ENCODE measurements at places on chromosomes 12 and 14.

DNA sequence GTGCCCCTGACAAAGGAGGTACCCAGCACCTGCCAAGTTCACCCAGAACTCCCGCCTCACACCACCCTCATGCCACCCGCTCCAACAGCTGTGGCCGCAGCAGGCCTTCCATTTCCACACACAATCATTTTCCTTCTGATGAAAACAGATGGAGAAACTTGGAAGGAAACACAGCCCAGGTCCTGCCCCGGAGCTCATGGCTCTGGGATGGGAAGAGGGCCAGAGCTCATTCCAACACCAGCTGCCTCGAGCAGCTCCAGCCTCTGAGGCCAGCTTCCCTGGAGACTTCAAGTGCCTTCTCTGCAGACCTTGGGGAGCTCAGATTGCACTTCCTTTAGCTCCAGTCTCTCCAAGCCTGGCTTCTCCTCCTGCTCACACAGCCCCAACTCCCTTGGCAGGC, 55.1 kb upstream of the CMKLR1 start:
- no peaks in the 10 kb centered on the region for H3K4me1 ChIP-seq
- H3K36me3 ChIP-seq: no peaks in the 10 kb centered on the region
- H3K4me3 ChIP-seq: no peak overlapping the region
- no peak for DNase-seq
- no peaks in the 10 kb centered on the region for H3K27me3 ChIP-seq

DNA sequence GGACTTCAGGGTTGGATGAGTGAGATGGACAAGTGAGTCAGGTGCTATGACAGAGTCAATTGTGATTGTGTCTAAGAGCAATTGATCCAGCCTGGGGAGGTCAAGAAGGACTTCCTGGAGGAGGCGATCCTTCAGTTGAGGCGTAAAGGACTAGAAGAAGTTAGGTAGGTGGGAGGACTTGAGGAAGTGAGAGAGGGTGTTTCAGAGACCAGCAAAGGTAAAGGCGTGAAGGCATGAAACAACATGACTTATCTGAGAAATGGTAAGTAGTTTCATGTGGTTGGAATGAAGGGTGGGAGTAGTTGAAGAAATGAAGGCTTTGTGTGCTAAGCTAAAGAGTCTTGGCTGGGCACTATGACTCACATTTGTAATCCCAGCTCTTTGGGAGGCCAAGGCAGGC, 48.9 kb upstream of the PPP1CC start:
- no peak overlapping the region for H3K4me3 ChIP-seq
- DNase-seq: no peak
- no peak overlapping the region for H3K27ac ChIP-seq

DNA sequence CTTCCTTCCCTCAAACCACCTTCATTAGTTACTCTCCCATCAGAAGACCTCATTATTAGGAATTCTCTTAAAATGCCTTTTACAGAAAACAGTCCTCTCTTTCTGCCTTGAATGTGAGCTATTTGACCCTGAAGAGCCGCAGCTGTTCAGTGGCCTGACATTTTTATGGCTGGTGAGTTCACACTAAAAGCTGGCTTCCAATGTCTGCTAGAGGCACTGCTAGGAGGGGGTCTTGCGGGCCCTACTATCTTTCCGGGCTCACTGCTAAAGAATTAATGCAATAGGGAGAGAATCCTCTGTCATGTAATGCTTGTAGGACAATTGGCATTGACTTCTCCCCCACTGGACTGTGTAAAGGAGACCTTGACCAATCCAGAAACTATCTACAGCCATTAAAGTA, 87.7 kb downstream of the GPR135 start:
- H3K27me3 ChIP-seq: no peaks in the 10 kb centered on the region
- no peaks in the 10 kb centered on the region for H3K4me1 ChIP-seq
- H3K4me3 ChIP-seq: no peak overlapping the region
- no peak for DNase-seq
- H3K36me3 ChIP-seq: no peaks in the 10 kb centered on the region

DNA sequence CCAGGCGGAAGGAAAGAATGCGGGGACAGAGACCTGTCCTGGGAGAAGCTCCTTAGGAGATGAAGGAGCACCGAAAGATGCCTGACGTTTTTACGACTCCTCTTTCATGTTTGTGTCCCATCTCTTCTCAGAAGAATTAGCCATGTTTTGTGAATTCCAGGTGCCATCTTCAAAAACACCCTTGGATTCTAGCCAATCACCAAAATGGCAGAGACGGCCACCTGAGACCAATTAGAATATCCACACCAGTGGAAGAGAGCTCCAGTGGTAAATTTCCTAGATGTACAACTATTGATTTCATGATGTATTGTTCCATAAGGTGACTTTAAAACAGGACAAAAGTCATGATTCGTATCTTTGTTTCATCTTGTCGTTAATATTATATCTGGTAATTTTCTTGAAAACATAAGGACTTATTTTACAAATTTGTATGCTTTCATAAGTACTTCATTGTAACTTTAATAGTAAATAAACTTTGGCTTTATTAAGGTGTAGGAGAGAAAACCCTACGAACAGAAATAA, 62.3 kb upstream of the NUDT4 start:
- no peaks in the 10 kb centered on the region for H3K4me1 ChIP-seq
- H3K27me3 ChIP-seq: no peaks in the 10 kb centered on the region
- H3K27ac ChIP-seq: no peak overlapping the region

GRCh38 chr14:54788701-54789100, 113.9 kb downstream of the GCH1 start:
- H3K27me3 ChIP-seq: no peaks in the 10 kb centered on the region
- H3K4me1 ChIP-seq: no peaks in the 10 kb centered on the region
- no peak overlapping the region for H3K27ac ChIP-seq
- H3K4me3 ChIP-seq: no peak overlapping the region
- H3K36me3 ChIP-seq: peaks cover 20% of the 10 kb centered on the region

GRCh38 chr12:46950094-46950493, 124.3 kb upstream of the SLC38A4 start:
- DNase-seq: no peak
- no peak overlapping the region for H3K27ac ChIP-seq
- H3K36me3 ChIP-seq: no peaks in the 10 kb centered on the region
- no peak overlapping the region for H3K4me3 ChIP-seq
- H3K4me1 ChIP-seq: no peaks in the 10 kb centered on the region

GRCh38 chr12:132359551-132359950, 30.2 kb upstream of the GALNT9 start:
- H3K4me1 ChIP-seq: no peaks in the 10 kb centered on the region
- H3K36me3 ChIP-seq: no peaks in the 10 kb centered on the region
- no peak for DNase-seq
- H3K4me3 ChIP-seq: no peak overlapping the region

DNA sequence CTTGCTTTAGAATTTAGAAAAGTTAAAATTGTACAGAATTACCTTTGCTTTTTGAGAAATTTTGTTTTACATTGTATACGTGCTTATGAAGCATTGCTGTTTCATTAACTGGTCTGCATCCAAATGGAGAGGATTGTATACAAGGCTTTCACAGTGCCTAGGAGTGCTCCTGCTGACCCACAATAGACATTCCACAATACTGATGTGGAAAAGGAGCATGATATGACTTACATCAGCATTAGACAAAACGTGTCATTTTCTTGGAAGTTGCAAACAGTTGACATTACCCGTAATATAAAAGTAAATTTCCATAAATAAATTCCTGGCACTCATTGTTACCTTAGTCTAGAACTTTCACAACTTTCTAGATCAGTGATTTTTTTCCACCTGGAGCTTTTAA, 1.9 kb downstream of the PRKD1 start:
- H3K4me3 ChIP-seq: no peak overlapping the region
- H3K36me3 ChIP-seq: no peaks in the 10 kb centered on the region
- no peak overlapping the region for H3K27ac ChIP-seq
- no peaks in the 10 kb centered on the region for H3K27me3 ChIP-seq

- no peaks in the 10 kb centered on the region for H3K36me3 ChIP-seq
- no peaks in the 10 kb centered on the region for H3K27me3 ChIP-seq
- DNase-seq: no peak
These were observed 39.2 kb downstream of the ZFP36L1 start for GRCh38 chr14:68753690-68754089.

DNA sequence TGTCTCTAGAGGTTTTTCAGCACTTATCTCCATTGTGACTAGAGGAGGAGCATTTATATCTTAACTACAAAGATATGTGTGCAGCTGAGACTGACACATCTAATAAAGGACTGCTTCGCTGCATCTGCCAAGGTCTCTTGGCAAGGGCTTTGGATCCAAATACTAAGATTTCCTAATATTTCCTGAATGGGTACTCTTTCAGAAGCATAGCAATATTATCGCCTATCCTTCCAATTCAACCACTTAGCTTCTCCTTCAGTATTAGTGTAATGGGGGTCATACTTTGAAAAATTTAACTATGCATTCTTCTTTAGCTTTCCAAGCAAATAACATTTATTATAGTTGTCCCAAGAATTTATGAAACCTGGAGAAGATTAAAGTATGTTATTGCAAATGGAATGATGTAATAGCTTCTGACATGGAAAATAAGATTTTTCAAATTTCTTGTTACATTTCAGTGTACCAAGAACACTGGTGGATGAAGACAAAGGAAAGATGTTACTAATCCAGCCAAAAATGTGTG, 243.0 kb upstream of the PDE3A start:
- no peaks in the 10 kb centered on the region for H3K36me3 ChIP-seq
- no peaks in the 10 kb centered on the region for H3K27me3 ChIP-seq
- no peak overlapping the region for H3K27ac ChIP-seq
- no peak for DNase-seq
- H3K4me3 ChIP-seq: no peak overlapping the region
- H3K4me1 ChIP-seq: no peaks in the 10 kb centered on the region

- H3K36me3 ChIP-seq: no peaks in the 10 kb centered on the region
- H3K27me3 ChIP-seq: peaks cover 26% of the 10 kb centered on the region
- H3K4me1 ChIP-seq: peaks cover 16% of the 10 kb centered on the region
- no peak overlapping the region for H3K4me3 ChIP-seq
- DNase-seq: no peak
These were observed 165.1 kb downstream of the DAD1 start for GRCh38 chr14:22423958-22424357.

GRCh38 chr14:101395779-101396178, 165.5 kb upstream of the DIO3 start:
- no peak for DNase-seq
- H3K27ac ChIP-seq: no peak overlapping the region
- H3K4me3 ChIP-seq: no peak overlapping the region
- no peaks in the 10 kb centered on the region for H3K36me3 ChIP-seq
- peaks cover 8% of the 10 kb centered on the region for H3K4me1 ChIP-seq

- no peak for DNase-seq
- H3K27ac ChIP-seq: peak overlapping the region; percentile 97
- H3K4me3 ChIP-seq: peak overlapping the region; percentile 88
- peaks cover 11% of the 10 kb centered on the region for H3K36me3 ChIP-seq
These were observed 8.9 kb downstream of the CDKN1B start for GRCh38 chr12:12725956-12726554.

GRCh38 chr14:102317564-102318248, 1.8 kb upstream of the ZNF839 start:
- H3K27me3 ChIP-seq: no peaks in the 10 kb centered on the region
- H3K4me3 ChIP-seq: peak overlapping the region; percentile 58
- DNase-seq: peak; percentile 49
- no peaks in the 10 kb centered on the region for H3K36me3 ChIP-seq
- peak overlapping the region; percentile 20 for H3K27ac ChIP-seq
- peaks cover 53% of the 10 kb centered on the region for H3K4me1 ChIP-seq

GRCh38 chr12:100324498-100324897, 32.4 kb upstream of the SLC17A8 start:
- no peak for DNase-seq
- no peak overlapping the region for H3K27ac ChIP-seq
- H3K4me3 ChIP-seq: no peak overlapping the region
- H3K4me1 ChIP-seq: no peaks in the 10 kb centered on the region

- no peak overlapping the region for H3K27ac ChIP-seq
- no peaks in the 10 kb centered on the region for H3K36me3 ChIP-seq
- no peak for DNase-seq
- H3K27me3 ChIP-seq: no peaks in the 10 kb centered on the region
- no peaks in the 10 kb centered on the region for H3K4me1 ChIP-seq
- H3K4me3 ChIP-seq: no peak overlapping the region
These were observed 377.0 kb upstream of the ATP2B1 start for GRCh38 chr12:90085494-90086274.

GRCh38 chr14:72801836-72802587, 91.9 kb downstream of the DPF3 start:
- no peaks in the 10 kb centered on the region for H3K27me3 ChIP-seq
- H3K27ac ChIP-seq: no peak overlapping the region
- H3K36me3 ChIP-seq: peaks cover 9% of the 10 kb centered on the region
- no peak for DNase-seq

DNA sequence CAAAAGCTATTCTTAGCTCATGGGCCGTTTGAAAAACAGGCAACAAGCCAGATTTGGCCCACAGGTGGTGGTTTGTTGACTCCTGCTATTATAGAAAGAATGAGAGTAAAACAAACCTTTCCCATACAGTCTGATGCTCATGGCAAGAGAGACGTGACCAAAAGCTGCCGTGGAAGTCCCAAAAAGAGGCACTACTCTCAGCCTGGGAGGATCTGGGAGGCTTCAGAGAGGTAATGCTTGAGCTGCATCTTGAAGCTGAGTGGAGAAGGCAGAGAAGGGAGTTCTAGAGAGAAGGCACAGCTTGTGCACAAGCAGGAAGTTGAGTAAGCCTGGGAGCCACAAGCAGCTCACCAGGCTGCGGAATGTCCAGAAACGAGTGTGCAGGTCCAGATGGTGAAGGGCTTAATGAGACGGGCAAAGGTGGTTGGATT, 9.6 kb downstream of the PLXNC1 start:
- peak; percentile 35 for DNase-seq
- H3K4me1 ChIP-seq: peaks cover 25% of the 10 kb centered on the region
- H3K4me3 ChIP-seq: no peak overlapping the region
- H3K36me3 ChIP-seq: no peaks in the 10 kb centered on the region
- no peaks in the 10 kb centered on the region for H3K27me3 ChIP-seq

DNA sequence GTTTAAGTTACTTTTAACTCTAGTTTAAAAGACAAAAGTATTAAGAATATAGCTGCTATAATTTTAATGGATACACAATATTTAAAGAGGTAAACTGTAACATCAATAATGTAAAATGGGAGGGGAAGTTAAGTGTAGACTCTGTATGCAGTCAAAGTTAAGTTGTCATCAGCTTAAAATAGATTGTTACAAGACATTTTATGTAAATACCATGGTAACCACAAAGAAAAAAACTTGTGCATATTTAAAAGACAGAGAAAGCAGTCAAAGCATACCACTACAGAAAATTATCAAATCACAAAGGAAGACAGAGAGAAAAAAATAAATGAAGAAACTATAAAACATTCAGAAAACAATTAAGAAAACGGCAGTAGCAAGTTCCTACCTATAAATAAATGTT, 73.3 kb downstream of the CEP128 start:
- H3K4me3 ChIP-seq: no peak overlapping the region
- no peaks in the 10 kb centered on the region for H3K36me3 ChIP-seq
- no peak for DNase-seq
- no peak overlapping the region for H3K27ac ChIP-seq

DNA sequence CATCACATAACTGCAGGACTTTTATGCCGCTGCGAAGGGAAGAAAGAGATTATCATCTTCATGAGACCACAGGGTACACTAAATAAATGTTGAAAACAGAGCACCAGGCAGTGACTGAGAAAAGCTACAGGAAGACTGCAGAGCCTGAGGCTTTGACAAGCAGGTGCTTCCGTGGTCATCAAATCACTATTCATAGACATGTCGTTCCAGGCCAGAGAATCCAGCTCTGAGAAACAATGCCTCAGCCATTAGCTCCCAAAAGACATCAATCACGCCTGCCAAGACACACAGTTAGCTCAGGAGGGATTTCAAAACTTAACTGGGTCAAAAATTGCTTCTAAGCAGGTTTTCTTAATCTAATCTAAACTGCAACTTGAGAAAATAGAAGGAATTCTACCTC, 47.2 kb upstream of the GARIN6 start:
- no peaks in the 10 kb centered on the region for H3K36me3 ChIP-seq
- H3K27ac ChIP-seq: no peak overlapping the region
- no peak for DNase-seq
- no peak overlapping the region for H3K4me3 ChIP-seq
- H3K27me3 ChIP-seq: no peaks in the 10 kb centered on the region
- no peaks in the 10 kb centered on the region for H3K4me1 ChIP-seq
